Left colon (tissue), 2 donors: ENCODE measurements at places on chromosomes 5 and 9. TPM values are rescaled to one million over a fixed set of nuclear protein-coding genes. Genes with fewer than 3 reads are reported as not detected.
A peak's percentile ranks its signal among the peaks of the same experiment; 100 is the strongest.

GRCh38 chr9:136196404-136197083 lies 8.4 kb downstream of the LHX3 start:
- DNase-seq, result no peak

GRCh38 chr9:98191181-98191608 lies 1.2 kb downstream of the CORO2A start:
- no peak for DNase-seq

DNA sequence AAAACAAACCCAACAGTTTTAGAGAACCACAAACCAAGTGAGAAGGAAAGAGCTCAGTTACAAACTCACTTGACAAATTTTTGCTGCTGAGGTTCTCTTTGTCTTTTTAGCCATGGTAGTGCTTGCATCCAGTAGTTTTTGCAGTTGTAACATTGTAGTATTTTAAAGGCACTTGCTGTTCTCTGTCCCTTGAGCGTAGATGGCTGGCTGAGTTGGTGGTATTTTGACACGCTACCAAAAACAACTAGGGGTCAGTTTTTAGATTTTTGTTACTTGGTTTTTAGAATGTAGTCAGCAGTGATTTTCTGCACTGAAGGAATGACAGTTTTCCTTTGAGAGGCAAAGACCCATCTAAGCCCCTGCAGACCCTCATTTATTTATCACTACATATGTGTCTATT lies 58.0 kb downstream of the TLE4 start:
- DNase-seq, result no peak

GRCh38 chr9:33446946-33447798 lies at the start of gene AQP3:
AQP3 (minus strand) TSS chr9:33447593; CDS start chr9:33447530, 63 bp downstream.
- DNase-seq, result peak; percentile 69

- peak; percentile 34 for DNase-seq
These were observed 155.7 kb upstream of the SH3GL2 start for GRCh38 chr9:17422994-17423680.

- DNase-seq, result no peak
These were observed 48.9 kb upstream of the DENND4C start for GRCh38 chr9:19181561-19181960.

- DNase-seq, result no peak
These were observed 39.6 kb upstream of the CEP72 start for GRCh38 chr5:572398-573019.

GRCh38 chr9:86795823-86796553 lies 151.3 kb downstream of the GAS1 start:
- DNase-seq, result peak; percentile 31

DNA sequence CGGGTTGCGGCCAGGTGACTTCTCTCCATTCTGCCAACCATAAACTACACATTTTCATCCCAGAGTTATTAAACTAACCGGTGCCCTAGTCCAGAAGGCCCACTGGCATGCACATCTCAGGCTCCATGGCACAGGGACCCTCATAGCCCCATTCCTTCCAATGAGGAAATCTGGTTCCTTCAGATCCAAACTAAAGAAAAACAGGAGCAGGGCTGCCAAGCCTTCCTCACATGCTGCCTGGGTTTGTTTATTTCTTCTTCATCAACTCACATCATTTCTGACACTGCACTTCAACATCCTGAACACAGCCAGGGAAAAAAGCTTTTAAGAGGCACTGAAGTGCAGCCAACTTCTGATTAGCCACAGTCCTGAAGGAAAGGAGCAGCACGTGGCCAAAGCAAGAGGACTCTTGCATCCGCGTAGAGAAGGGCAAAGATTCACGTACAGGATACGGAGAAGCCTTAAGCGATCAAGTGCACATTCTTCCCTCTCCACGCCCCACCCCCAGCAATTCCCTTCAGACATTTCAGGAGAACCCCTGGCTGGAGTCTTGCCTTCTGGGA lies 22.5 kb downstream of the LHFPL2 start:
- no peak for DNase-seq

DNA sequence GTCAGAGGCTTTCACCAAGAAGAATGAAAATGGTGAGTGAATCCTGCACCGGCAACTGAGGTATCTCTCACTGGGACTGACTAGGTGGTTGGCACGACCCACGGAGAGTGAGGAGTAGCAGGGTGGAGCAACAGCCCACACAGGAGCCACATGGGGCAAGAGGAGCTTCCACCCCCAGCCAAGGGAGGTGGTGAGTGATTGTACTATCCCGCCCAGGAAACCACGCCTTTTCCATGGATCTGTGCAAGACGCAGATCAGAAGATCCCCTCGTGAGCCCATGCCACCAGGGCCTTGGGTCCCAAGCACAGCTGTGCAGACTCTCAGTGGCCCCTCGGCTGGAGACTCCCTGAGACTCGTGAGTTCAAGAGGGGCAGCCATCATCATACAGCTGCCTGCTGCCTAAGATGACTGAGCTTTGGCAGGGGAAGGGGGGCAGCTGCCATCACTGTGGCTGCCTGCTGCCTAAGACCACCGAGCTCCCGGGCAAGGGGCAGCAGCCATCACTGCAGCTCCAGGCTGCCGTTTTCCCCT lies 229.5 kb downstream of the AP3B1 start:
- no peak for DNase-seq

GRCh38 chr5:72938206-72938605 lies 17.6 kb upstream of the FCHO2 start:
- DNase-seq, result no peak

DNA sequence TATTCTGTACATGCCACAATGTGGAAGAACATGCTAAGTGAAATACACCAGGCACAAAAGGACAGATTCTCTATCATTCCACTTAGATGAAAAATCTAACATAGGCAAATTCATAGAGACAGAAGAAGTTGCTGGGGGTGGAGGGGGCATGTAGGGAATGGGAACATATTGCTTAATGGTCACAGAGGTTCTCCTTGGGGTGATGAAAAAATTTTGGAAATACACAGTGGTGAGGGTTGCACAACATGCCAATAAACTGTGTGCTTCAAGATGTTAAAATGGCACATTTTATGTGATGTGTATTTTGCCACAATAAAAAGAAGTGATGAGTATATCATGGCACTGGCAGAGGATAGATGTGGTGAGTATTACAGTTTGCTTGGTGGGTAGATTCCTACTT lies 111.9 kb downstream of the SUSD1 start:
- DNase-seq, result no peak

DNA sequence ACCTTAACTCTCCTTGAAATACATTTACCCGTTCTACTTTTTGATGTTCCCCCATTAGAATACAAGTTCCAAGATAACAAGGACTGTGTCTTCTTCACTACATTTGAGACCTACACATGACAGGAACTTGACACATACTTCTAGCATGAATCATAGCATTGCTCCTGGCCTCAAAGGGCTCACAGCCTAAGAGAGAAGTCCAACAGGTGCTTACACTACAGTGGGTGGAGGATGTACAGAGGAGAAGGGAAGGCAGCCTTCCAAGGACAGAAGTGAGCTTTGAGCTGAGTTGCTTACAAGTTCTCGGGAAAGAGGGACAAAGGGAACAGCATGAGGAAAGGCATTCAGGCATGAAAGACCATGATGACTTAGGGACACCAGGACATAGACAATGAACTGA lies 56.9 kb upstream of the MSX2 start:
- DNase-seq, result no peak

DNA sequence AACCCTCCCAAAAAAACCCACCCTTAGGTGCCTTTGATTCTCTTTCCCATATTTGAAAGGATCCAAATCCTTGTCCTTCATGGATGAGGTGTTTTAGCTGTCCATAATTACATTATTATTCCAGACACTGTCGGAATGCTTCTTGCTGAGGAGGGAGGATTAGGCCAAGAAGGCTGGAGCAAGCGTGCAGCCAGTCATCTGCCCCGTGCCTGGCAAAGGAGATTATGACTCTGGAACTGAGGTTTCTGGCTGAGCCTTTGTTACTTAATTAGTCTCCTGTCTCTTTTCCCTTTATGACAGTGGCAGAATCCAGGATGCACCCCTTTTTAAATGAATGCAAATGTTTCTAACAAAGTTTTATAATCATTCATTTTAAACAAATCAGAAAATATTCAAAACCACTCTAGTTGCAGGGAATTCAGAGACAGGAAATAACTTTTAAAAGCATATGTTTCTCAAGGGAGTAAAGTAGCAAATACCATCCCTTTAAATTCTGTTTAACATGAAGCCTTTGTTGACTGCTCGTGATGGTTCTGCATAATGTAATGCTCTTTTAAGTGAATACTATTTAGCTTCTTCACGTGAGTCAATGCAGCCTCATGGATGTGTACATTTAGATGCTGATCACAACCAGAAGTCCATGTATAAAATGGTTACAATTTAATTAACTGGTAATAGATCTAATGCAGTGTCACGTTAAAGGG lies 69.8 kb downstream of the GALNT10 start:
- no peak for DNase-seq

DNA sequence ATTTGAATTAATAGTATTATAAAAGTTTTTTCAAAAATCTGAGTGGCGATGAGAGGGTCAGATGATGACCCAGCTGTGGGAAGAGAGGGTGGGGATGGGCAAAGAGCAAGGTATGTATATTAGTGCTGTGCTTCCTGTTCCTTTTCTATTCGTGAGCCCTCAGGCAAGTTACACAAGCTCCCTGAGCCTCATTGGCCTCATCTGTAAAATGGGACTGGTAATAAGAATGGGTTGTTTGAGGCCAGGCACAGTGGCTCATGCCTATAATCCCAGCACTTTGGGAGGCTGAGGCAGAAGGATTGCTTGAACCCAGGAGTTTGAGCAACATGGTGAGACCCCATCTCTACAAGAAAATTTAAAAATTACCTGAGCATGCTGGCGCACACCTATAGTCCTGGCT lies 24.0 kb upstream of the MLANA start:
- no peak for DNase-seq

GRCh38 chr5:78182838-78183237 lies 111.7 kb downstream of the AP3B1 start:
- DNase-seq, result peak; percentile 27

DNA sequence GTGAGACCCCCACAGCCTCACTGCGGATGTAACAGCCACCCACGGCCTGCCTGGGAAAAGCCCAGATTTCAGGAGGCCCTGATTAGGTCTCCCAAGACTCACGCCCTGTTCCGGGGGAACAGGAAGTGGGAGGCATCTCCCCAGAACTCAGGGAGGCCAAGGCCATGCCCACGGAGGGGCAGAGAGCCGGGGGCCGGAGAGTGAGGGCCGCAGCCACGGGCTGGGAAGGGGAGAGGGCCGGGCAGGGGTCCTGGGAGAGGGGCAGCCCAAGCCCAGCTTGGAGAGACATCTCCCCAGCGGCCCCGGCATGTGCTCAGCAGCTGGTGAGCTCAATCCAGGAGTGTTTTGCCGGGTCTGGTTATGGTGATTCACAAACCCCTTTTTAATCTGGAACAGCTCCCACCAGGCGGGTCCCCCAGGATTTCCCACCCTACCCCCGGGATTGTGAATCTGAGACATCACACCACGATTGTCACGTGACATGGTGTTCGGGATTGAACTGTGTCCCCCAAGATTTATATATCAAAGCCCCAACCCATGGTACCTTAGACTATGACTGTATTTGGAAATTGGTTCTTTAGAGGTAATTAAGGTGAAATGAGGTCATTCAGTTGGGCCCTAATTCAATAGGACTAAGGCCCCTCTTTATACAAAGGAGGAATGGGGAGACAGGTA lies 26.6 kb downstream of the KCNT1 start:
- DNase-seq, result no peak

DNA sequence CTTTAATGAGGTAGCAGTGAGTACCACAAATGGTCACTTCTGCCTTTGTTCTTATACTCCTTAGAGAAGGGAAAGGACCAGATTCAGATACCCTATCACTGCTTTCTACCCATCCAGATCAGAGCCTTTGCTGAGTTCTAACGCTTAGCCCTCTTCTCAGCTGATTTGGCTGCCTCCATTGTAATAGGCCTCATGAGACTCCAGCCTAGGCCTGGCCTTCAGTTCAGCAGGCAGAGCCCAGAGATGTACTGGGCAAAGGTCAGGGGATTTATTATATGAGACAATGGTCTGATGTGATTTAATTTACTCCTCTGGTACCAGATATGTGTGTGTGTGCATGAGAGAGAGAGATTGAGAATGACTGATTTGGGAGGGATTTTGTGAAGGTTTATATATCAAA lies 124.7 kb downstream of the GHR start:
- no peak for DNase-seq

- no peak for DNase-seq
These were observed 15.5 kb upstream of the TARS1 start for GRCh38 chr5:33425314-33425713.

DNA sequence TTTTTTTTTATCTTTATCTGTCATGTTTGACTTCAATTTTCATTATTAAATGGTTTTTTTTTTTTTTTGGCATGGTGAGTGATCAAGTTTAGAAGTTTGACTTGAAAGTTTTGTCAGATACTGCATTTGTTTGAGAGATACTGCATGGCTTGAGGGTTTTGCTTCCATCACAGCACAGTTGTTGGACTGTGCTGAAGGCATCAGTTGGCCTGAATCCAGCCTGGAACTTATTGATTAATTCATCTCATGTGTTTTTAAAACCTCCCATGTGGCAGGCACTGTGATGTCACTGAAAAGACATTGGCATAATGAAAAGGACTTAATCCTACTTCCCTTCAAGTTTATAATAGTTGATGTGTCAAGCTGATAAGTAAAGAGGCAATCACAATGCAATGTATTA lies 128.4 kb downstream of the FGF10 start:
- no peak for DNase-seq

DNA sequence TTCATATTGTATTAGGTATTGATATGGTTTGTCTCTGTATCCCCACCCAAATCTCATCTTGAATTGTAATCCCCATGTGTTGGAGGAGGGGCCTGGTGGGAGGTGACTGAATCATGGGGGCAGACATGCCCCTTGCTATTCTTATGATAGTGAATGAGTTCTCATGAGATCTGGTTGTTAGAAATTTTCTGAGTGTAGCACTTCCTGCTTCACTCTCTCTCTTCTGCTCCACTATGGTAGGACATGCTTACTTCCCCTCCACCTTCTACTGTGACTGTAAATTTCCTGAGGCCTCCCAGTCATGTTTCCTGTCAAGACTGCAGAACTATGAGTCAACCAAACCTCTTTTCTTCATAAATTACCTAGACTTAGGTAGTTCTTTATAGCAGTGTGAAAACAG lies 187.4 kb upstream of the SLC24A2 start:
- DNase-seq, result no peak

Gene PLPP7
- total RNA-seq, result 0.43 TPM

Gene PCDHB11
- 1.4 TPM for total RNA-seq

Gene HMMR
- 3.0 TPM for total RNA-seq

Gene TPM2
- 277 TPM for total RNA-seq

Gene PCDHB12
- 0.24 TPM for total RNA-seq

Gene PDE6A
- 4.7 TPM for total RNA-seq

Gene FAM169A
- 5.9 TPM for total RNA-seq

Gene STK32A
- 0.64 TPM for total RNA-seq

Gene RASEF
- total RNA-seq, result 51.1 TPM

Gene MSANTD3
- total RNA-seq, result 9.2 TPM

Gene SPINK4
- total RNA-seq, result 146 TPM

Gene ECSCR
- total RNA-seq, result 4.5 TPM

Gene ELAVL2
- total RNA-seq, result 1.3 TPM

Gene RASGRF2
- 2.3 TPM for total RNA-seq

Gene LRRC26
- 95.7 TPM for total RNA-seq

Gene FRMD3
- 32.4 TPM for total RNA-seq

Gene TMEFF1
- total RNA-seq, result 0.50 TPM

Gene BAAT
- total RNA-seq, result not detected
